Fibroblast of pulmonary artery (primary cell): ENCODE measurements at places on chromosomes 11 and 22.

DNA sequence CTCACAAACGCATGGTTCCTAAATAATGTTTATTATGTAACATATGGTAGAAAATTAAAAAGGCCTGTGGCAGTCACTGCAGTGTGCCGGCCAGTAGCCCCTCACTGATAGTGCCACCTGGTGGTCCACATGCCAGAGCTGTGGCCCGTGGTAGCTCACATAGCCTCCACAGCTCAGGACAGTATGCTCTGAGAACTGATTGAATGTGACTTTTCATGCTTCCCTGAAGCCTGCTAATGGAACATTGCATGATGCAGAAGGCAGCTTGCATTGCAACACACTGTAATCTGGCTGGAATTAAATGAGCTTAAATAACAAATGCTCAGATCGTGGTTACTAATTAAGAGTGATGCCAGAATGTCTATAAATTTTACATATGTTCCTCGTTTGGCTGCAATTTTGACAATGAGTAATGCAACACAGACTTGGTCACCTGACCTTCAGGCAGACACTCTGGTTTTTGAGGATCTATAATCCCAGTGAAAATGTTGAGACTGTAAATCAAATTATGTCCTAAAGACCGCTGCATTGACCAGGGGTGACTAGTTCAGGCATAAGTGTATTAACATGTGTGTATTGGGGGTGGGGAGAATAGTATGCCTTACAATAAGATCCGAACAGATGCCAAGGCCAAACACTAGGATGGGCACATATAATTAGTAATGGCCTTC is 566.4 kb downstream of the METTL15 start:
- peak; percentile 42 for DNase-seq

DNA sequence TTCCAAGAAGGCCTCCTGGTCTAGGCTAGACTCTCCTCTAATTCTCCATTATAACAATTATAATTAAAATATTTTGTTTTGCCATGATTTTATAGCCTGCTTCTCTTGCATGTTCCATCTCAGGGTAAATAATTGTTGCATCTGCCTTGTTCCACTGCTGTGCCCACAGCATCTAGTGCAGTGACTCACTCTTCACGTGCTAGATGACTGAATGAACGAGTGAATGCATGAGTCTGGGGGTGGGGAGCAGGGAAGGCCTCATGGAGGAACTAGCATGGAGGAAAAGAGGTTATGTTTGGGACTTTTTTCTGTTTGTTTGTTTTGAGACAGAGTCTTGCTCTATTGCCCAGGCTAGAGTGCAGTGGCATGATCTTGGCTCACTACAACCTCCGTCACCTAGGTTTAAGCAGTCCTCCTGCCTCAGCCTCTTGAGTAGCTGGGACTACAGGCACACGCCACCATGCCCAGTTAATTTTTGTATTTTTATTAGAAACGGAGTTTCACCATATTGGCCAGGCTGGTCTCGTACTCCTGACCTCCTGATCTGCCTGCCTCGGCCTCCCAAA is 5.2 kb upstream of the OAF start:
- peak; percentile 66 for DNase-seq

GRCh38 chr22:25959818-25960774 is 209.2 kb upstream of the SEZ6L start:
- DNase-seq: no peak

- no peak for DNase-seq
Measured at GRCh38 chr11:82529936-82530335, 203.7 kb downstream of the FAM181B start.

GRCh38 chr11:102666331-102666957 is 39.1 kb downstream of the MMP27 start:
- DNase-seq: peak; percentile 65

- DNase-seq: peak; percentile 28
Measured at GRCh38 chr22:43726322-43726721, 85.8 kb downstream of the EFCAB6 start.

- DNase-seq: no peak
Measured at GRCh38 chr22:30535182-30535581, 11.4 kb downstream of the SEC14L6 start.

DNA sequence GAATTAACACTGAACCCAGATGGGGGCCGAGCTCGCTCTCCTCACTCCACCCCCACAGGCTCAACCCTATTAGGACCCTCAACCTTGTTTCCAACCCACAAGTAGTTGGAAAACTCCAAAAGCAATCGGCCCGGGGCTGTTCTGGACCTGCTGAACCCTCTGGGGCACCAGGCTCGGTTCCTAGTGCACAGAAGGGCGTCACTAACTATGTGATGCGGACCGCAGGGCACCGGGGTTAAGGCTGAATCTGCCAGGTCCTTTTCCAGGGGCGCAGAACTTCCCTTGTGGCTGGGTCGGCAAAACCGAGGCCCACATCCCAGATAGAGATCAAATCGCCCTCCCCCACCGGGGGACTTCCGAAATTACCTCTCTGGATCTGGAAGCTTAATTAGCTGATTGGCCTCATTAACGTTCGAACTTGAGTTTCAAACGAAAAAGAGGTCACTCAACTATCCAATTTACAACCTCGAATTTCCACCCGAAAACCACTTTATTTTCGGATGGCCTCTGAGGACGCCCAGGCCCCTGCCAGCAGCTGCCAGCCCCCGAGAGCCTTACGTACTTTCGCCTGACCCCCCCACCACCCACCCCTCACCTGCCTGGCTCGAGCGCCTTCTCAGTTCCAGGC is 1.7 kb downstream of the SHANK2 start:
- no peak for DNase-seq

- DNase-seq: no peak
Measured at GRCh38 chr11:97574976-97575665, 1185.3 kb downstream of the JRKL start.

- DNase-seq: no peak
Measured at GRCh38 chr11:34575261-34575660, 45.6 kb upstream of the EHF start.

GRCh38 chr11:60222141-60222540 is 20.8 kb downstream of the MS4A4E start:
- no peak for DNase-seq

- DNase-seq: no peak
Measured at GRCh38 chr11:69066122-69067112, 17.7 kb downstream of the TPCN2 start.

DNA sequence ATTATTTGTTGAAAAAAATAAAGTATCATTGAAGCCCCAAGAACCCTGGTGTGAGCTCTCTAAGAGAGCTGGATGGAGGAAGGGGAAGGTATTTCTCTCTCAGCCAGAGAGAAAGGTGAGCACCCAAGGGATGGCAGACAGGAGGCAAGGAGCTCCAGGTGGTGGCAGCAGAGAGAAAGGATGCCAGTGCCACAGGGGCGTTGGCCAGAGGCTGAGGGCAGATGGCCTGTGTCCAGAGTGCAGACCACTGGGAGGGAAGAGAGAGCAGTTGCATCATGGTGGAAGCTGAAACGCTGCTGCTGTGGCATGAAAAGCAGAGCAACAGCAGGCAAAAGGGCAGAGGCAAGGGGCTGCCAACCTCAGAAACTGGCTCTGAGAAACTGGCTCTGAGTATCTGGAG is 8.5 kb downstream of the SPON1 start:
- DNase-seq: no peak

GRCh38 chr22:49788504-49788903 is 39.2 kb downstream of the BRD1 start:
- peak; percentile 37 for DNase-seq

DNA sequence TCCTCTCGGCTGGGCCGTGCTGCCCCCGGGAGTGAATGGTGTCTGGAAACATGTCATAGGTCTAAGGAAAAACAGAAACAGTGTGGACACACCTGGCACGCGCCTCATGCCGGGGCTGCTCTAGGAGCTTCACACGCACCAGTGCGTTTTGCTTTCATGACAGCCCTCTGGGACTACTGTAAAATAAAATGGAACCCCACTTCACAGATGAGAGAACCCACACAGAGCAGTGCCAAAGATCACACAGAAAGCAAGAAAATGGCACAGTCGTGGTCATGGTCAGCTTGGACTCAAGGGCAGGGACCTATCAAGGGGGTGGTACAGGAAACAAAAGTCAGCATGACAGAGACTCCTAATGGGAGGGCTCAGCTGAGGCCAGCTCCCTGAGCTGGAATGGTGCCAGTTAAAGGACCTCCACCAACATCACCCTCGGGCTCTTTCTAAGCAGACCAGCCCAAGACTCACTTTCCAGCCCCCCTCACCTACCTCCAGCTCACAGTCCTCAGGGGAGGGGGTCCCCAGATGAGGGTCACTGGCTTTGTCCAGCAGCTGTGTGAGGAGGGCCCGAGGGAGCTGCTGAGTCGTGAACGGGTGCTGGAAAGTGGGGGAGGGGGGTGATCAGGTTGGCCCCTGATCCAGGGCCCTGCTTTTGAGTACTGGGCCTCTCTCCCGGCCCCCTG is 3.3 kb downstream of the MAP4K2 start:
- peak; percentile 19 for DNase-seq

- no peak for DNase-seq
Measured at GRCh38 chr11:31114442-31114841, 255.1 kb downstream of the DCDC1 start.

- no peak for DNase-seq
Measured at GRCh38 chr22:42891696-42892095, 34.6 kb upstream of the ARFGAP3 start.

- peak; percentile 70 for DNase-seq
Measured at GRCh38 chr22:33247758-33248157, 189.6 kb upstream of the SYN3 start.

DNA sequence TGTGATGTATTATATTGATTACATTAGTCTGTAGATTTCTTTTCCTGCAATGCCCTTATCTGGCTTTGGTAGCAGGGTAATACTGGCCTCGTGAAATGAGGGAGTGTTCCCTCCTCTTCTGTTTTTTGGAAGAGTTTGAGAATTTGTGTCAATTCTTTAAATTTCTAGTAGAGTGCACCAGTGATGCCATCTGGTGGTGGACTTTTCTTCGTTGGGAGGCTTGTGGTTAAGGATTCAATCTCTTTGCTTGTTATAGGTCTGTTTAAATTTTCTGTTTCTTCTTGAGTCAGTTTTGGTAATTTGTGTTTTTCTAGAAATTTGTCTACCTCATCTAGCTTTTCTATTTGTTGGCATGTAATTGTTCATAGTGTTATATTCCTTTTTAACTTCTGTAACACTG is 18.9 kb downstream of the SHANK3 start:
- DNase-seq: peak; percentile 71

- peak; percentile 36 for DNase-seq
Measured at GRCh38 chr22:41237707-41238569, 2.8 kb downstream of the CHADL start.

GRCh38 chr11:1920128-1920908 is 815 bp downstream of the TNNT3 start:
- DNase-seq: no peak

- peak; percentile 44 for DNase-seq
Measured at GRCh38 chr11:4539603-4540219, 5.3 kb upstream of the OR52M1 start.

- DNase-seq: no peak
Measured at GRCh38 chr11:66371627-66372415, at the start of gene SLC29A2. SLC29A2 (minus strand) TSS chr11:66371760; CDS start chr11:66371591, 169 bp downstream.

DNA sequence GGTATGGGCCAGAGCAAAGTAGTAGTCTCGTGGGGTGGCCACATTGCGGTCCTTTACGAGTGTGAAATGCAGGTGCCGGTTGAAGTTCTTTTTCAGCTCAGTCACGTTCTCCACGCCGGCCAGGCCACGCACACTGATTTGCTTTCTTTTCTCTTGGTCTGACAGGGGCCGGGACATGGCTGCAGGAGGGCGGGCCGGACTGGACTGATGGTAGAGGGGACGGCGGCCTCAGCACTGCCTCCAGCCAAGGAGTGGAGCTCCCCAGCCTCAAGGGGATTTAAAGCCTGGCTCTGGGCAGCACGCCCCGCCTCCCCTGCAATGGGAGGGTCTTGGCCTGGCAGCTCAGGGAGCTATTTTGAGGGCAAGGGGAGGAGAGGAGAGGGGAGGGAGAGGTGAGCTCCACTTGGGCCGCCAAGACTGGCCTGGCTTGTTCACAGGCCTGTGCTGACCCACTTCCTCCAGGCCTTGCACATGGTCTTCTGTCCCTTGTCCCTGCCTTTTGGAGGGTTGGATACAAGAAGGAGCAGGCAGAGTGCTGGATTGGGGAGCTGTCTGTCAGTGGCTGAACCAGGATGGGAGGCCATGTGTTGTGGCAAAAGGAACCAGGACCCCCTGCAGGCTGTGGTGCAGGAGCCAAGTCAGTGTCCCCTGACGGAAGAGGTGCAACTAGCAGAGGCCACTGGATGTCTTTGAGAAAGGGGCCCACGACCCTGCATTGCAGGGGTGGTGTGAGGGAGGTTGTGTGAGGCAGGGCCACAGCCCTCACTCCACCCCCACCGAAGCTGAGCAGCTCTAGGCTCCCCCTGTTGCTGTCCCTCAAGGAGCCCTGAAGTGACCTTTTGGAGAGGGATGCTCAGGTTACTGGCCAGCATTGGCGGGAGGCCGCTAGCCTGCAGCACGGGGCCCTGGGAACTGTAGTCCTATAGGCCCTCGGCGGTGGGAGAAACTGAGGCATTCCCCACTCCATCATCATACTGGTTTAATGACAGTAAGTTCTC is at the start of gene PYGM:
TSS of gene PYGM (minus strand) at position 253 of the 998 bp plus-strand sequence. CDS start at position 177, 76 bp downstream.
- DNase-seq: peak; percentile 60

DNA sequence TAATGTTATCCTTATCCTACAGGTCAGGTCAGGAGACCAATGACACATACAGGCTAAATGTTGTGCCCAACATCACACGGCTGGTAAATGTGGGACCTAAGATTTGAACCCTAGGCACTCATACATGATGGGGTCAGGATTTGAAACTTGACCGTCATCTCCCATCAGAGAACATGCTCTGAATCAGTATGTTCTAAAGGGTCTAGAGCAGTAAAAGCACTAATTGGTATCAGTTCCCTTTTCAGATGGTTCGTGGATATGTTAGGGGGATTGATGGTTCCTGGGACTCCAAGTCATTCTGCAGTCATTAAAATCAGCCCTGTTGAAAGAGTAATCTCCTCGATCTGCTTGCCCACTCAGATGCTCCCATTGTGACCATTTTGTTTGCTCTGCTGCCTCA is 65.5 kb downstream of the BMAL1 start:
- DNase-seq: no peak

GRCh38 chr11:37040921-37041320 is 442.9 kb upstream of the RAG2 start:
- DNase-seq: no peak

GRCh38 chr11:23620617-23621016 is 760.3 kb upstream of the CCDC179 start:
- DNase-seq: no peak

GRCh38 chr11:97445561-97445960 is 1055.7 kb downstream of the JRKL start:
- DNase-seq: peak; percentile 22

GRCh38 chr11:103257360-103257759 is 148.1 kb downstream of the DYNC2H1 start:
- peak; percentile 47 for DNase-seq

DNA sequence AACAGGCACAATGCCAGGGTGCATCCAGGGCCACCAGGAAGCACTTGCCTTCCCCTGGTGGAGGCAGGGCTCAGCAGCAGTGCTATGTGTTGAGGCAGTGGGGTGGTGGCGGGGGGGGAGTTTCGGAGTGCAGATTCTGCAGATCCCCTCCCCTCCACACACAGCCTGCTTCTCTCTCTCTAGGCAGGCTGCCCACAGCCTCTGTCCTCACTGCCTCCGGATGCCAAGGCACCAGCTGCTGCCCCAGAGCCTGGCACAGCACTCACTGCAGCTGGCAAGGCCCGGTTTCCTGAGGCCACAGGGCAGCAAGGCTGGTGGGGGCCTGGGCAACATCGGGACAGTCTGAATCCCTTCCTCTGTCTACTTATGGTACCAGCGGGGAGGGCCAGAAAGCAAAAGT is 35.8 kb downstream of the NRXN2 start:
- no peak for DNase-seq

GRCh38 chr11:76637491-76638269 is 32.9 kb downstream of the LRRC32 start:
- no peak for DNase-seq

GRCh38 chr22:19723232-19723982 is at the start of gene GP1BB:
GP1BB (plus strand) TSS chr22:19723539; CDS start chr22:19723570, 31 bp downstream.
- peak; percentile 20 for DNase-seq

GRCh38 chr11:30863209-30863608 is 277.1 kb upstream of the MPPED2 start:
- DNase-seq: no peak
